Testis (tissue), 5 donors: ENCODE measurements at places on chromosomes 2 and 18. TPM values are rescaled to one million over a fixed set of nuclear protein-coding genes. Genes with fewer than 3 reads are reported as not detected.

The LYPD1 gene
- 0.50 TPM for total RNA-seq

The CPSF3 gene
- 54.4 TPM for total RNA-seq

The DSC3 gene
- 0.24 TPM for total RNA-seq

The CIB4 gene
- total RNA-seq, result 7.5 TPM

The NYAP2 gene
- total RNA-seq, result 0.24 TPM

The SPHKAP gene
- total RNA-seq, result 0.87 TPM

The PDCD1 gene
- 0.37 TPM for total RNA-seq

The M1AP gene
- total RNA-seq, result 11.7 TPM

The ATP6V1C2 gene
- total RNA-seq, result 5.9 TPM

The CACNB4 gene
- 83.8 TPM for total RNA-seq

The HOXD8 gene
- 39.8 TPM for total RNA-seq

The EGR4 gene
- 14.9 TPM for total RNA-seq

The ALPP gene
- 0.25 TPM for total RNA-seq

The CRYGC gene
- total RNA-seq, result 2.2 TPM

The RAB6D gene
- 1.7 TPM for total RNA-seq

- H3K27ac ChIP-seq, result no peak overlapping the region
- H3K4me3 ChIP-seq, result no peak overlapping the region
- no peaks in the 10 kb centered on the region for H3K27me3 ChIP-seq
- H3K4me1 ChIP-seq, result no peaks in the 10 kb centered on the region
- DNase-seq, result no peak
- H3K36me3 ChIP-seq, result no peaks in the 10 kb centered on the region
Observed at GRCh38 chr18:41594582-41594981, 360.5 kb upstream of the PIK3C3 start.

- peak overlapping the region; percentile 94 for H3K4me3 ChIP-seq
- peaks cover 11% of the 10 kb centered on the region for H3K4me1 ChIP-seq
- DNase-seq, result peak; percentile 50
Observed at GRCh38 chr18:267380-267687, 513 bp downstream of the THOC1 start.

DNA sequence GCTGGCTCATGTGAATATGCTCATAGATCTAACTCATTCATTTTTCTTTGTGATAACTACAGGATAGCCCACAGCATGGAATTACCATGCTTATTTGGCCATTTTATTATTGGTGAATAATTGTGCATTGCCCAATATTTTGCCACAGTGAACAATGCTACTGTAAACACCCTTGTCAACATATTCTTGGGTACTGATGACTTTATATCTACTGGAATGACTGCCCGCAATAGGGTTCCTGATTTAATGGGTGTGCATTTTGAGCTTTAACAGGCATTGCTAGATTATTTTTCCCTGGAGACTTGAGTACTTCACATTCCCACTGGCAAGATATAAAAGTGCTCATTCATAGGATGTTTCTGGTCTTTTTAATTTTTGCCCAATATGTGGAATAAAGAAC is 42.7 kb upstream of the EVA1A start:
- H3K4me1 ChIP-seq, result peaks cover 7% of the 10 kb centered on the region
- H3K27ac ChIP-seq, result no peak overlapping the region
- DNase-seq, result no peak
- no peaks in the 10 kb centered on the region for H3K36me3 ChIP-seq

DNA sequence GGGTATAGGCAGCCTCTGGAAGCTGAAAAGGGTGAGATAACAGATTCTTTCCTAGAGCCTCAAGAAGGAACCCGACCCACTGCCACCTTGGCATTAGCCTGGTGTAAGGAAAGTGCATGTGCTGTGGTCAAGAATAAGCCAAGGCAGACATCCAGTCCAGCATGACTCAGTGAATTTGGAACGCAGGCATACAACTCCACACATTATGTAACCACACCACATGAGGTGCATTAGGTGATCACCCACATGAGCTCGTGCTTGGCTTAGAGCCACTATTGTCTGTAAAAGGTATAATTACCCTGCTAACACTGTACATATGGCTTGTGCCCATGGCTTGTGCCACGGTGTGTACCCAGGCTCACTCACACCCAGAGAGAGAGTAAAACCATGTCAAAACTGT is 583.7 kb upstream of the HNMT start:
- H3K4me1 ChIP-seq, result no peaks in the 10 kb centered on the region
- H3K36me3 ChIP-seq, result no peaks in the 10 kb centered on the region
- H3K4me3 ChIP-seq, result no peak overlapping the region

GRCh38 chr2:128320192-128320905 is 1.7 kb upstream of the HS6ST1 start:
- no peaks in the 10 kb centered on the region for H3K27me3 ChIP-seq
- peak; percentile 14 for DNase-seq
- peaks cover 30% of the 10 kb centered on the region for H3K4me1 ChIP-seq
- H3K27ac ChIP-seq, result no peak overlapping the region
- no peak overlapping the region for H3K4me3 ChIP-seq

DNA sequence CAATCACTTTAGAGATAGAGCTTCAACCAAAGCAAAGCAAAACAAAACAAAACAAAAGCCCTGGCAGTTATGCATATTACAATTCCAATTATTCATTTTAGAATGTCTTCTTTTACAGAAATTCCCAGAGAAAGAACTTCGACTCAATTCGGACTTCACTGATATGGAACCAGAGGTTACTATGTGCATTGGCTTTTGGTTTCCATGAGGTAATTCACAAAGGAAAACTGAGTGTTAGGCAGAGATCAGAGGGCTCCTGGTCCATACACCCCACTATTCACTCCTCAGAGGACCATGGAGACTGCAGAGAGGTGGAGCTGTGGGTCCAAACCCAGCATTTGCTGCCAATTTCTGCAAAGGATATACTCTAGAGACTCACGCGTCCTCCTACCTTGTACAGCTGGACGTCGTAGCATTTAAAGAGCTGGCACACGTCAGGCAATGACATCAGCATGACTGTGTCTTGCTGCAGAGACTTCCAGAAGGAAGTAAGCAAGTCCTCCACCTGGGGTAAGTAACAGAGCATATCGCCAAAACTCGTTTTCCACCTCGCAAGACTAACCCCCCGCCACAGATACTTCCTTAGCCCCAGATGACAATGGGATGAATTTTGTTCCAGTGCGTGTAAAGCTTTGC is 31.3 kb upstream of the CREG2 start:
- no peak for DNase-seq
- H3K36me3 ChIP-seq, result no peaks in the 10 kb centered on the region
- H3K4me3 ChIP-seq, result peak overlapping the region; percentile 36
- H3K4me1 ChIP-seq, result no peaks in the 10 kb centered on the region
- no peaks in the 10 kb centered on the region for H3K27me3 ChIP-seq

- peak; percentile 47 for DNase-seq
- no peak overlapping the region for H3K27ac ChIP-seq
- peaks cover 27% of the 10 kb centered on the region for H3K4me1 ChIP-seq
- no peak overlapping the region for H3K4me3 ChIP-seq
Observed at GRCh38 chr18:23141104-23141999, 6.1 kb downstream of the CABLES1 start.

GRCh38 chr2:147542351-147542750 is 302.5 kb upstream of the ACVR2A start:
- H3K27ac ChIP-seq, result no peak overlapping the region
- H3K27me3 ChIP-seq, result no peaks in the 10 kb centered on the region
- H3K36me3 ChIP-seq, result no peaks in the 10 kb centered on the region

DNA sequence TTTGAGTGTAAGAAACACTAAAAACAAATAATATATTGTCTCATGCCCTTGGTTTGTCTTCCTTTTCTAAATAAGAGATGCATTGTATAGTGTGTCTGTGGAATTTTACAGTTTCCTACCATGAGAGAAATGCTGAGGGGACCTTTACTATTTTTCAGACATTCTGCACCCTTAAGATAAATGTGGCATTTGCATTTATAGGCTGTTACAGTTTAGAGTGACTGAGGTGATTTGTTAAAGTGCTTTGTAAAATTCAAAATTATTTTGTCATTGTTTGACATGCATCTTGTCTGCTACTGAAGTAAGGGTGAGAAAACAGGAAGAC is 78.9 kb upstream of the ZSWIM2 start:
- no peak overlapping the region for H3K27ac ChIP-seq
- DNase-seq, result no peak
- no peaks in the 10 kb centered on the region for H3K36me3 ChIP-seq
- H3K4me1 ChIP-seq, result no peaks in the 10 kb centered on the region

- H3K4me3 ChIP-seq, result no peak overlapping the region
- no peak for DNase-seq
- H3K27me3 ChIP-seq, result no peaks in the 10 kb centered on the region
- H3K36me3 ChIP-seq, result no peaks in the 10 kb centered on the region
Observed at GRCh38 chr2:220078439-220078838, 451.0 kb downstream of the SLC4A3 start.

DNA sequence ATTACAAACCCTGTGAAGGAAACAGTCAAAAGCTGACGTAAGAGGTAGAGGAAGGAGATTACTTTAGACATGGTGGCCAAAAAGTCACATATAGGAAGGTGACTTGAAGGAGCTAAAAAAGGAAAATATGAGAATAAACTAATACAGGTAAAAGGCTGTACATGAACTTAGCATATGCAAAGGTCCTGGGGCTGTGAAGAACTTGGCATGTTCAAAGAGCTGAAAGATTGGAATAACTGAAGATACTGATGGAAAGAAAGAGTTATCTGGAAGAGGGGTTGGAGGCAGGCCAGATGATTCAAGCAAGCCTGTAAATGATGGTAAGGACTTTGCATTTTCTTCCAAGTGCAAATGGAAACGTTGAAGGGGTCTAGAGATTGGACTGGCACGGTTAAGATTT is 13.2 kb downstream of the IL36A start:
- no peak overlapping the region for H3K27ac ChIP-seq
- no peak for DNase-seq
- H3K36me3 ChIP-seq, result no peaks in the 10 kb centered on the region
- no peaks in the 10 kb centered on the region for H3K27me3 ChIP-seq

DNA sequence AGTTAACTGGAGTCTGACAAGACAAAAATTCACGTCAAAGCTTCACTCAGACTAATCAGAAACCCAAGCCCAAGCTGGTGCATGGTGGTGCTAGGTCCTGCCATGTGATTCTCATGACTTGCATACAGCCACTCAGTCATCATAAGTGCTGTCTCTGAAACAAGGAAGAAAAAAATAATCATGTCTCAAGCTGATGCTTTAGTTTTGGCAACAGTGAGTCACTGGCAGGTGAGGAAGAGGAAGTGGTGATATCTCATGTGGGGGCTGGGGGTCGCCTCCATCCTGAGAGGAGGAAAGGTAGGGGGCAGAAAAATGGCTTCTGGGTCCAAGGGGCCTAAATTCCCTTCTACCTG is 136.3 kb downstream of the TMEM163 start:
- H3K36me3 ChIP-seq, result no peaks in the 10 kb centered on the region
- no peak overlapping the region for H3K4me3 ChIP-seq
- H3K27ac ChIP-seq, result no peak overlapping the region
- H3K27me3 ChIP-seq, result no peaks in the 10 kb centered on the region
- peaks cover 9% of the 10 kb centered on the region for H3K4me1 ChIP-seq
- no peak for DNase-seq
